ENCODE measurements at places on chromosomes 2 and 18. TPM values are rescaled to one million over a fixed set of nuclear protein-coding genes. Genes with fewer than 3 reads are reported as not detected.

DNA sequence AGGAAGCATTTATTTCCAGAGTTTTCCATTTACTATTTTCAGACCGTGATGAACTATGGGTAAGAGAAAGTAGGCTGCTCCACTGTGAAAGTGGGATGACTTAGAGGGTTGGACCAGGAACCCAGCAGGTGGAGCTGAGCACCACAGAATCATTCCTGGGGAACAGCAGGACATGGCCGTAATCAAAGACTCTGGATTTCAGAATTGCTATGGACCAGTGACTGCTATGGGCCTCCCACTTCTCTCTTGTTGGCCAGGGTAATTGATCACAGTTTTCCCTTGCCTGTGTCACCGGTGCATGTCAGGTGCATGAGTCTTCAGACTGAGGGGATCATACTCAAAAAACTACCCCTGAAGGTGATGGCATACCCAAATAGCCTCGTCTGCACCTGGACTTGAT is 90.6 kb upstream of the GPC1 start:
- no peak for DNase-seq

DNA sequence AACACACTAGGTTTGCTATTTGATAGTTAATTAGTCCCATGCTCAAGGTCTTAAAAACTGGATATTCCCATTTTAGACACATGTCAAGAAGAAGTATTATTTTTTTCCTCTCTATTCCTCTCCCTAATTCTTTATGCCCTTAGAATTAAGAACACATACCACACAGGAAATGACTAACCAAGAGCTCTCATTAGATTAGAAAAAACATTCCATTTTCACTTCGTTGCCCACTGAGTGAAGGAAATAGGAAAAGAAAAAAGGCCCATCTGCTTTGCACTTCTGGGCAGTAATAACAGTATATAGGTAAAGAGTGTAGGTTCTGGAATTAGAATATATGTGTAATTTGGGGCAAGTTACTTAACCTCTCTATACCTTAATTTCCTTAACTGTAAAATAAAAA is 26.9 kb downstream of the ACADL start:
- DNase-seq, result no peak

GRCh38 chr18:457140-457519 is 43.4 kb downstream of the COLEC12 start:
- DNase-seq, result no peak

DNA sequence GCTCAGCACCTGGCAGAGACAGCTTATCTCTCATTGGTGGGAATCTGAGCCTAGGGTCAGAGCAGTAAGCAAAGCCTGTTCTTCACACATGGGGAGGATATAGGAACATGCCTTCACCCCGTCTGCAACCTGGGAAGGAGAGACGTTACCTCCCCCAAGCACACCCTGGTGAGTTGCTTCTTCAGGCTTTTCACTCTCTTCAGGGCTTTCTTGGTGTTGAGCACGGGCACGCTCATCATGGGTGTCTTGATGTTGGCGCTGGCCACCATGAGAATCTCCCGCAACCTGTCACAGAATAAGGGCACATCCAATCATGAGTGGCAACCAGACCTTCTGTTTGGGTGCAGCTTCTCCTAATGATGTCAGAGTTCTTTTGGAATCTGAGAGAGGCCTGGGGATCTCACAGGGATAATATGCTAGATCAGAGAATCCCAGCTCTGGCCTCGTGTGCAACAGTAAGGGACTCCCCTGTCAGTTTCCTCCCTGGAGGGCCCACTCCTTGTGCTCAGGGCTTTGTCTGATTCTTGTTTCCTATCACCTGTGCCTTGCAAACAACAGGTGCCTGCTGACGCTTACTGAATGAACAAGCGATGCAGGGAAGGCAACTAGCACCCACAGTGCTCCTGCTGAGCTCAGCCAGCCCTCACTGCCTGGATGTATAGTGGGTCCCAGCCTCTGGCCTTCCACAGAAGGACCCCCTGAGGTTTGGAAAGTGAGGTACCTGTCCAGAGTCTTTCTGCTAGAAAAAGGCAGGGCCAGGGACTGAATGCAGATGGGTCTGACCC is 66.3 kb downstream of the POLR1A start:
- DNase-seq, result no peak

- no peak for DNase-seq
Measured at GRCh38 chr2:96493072-96493471, 12.1 kb downstream of the NEURL3 start.

DNA sequence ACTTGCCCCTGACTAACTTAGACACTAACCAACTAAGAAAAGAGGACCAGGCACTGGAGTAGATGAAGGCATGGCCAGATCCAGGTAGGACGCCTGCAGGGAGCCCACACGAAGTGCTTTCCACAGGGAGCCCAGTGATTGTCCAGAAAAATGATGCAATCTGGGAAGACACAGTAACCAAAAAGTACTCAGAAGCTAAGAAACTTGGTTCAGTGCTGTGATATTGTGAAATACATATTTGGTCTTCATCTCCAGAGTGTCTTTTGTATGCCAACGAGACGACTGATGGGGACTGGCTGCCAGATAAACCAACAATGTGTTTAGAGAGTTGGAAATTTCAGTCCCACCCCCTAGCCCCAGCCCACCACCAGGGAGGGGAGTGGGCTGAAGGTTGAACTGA is 135.0 kb downstream of the SP3 start:
- DNase-seq, result no peak

DNA sequence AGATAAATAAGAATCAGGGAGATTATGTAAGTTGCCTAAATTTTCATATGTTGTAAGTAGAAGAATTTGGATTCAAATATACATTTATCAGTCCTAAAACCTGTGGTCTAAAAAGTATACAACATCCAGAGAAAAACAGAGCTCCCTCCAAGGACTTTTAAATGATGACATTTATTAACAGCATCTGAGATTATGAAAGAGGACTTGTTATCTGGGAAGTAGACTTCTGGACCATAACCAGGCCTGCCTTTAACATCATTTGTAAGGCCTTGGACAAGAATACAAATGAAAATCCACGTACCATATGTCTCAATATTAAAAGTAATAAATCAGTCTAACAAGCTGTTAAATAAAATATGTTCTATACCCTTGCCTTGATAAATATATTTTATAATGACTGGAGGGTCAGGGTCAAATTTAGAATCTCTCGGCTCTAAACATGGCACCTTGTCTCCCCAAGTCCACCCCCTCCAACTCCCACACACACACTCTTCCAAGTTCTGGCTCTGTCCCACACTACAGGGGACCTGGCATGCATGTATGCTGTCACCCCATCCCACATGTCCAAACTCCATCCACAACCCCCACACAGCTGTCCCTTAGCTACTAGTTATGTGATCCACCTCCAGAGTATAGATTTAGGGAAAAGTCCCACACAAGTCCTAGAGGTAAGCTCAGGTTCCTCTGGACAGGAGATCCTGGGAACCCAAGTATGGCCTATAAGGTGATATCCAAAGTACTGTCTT is 382.6 kb downstream of the CDH2 start:
- no peak for DNase-seq

- DNase-seq, result no peak
Measured at GRCh38 chr18:4060427-4061281, 394.5 kb downstream of the DLGAP1 start.

Gene ALK
- total RNA-seq, result not detected

Gene SCN3A
- not detected for total RNA-seq

Gene WNT10A
- total RNA-seq, result 0.70 TPM

Gene DDX18
- 70.9 TPM for total RNA-seq

Gene HNMT
- not detected for total RNA-seq

Gene PROC
- total RNA-seq, result not detected
